ENCODE measurements at places on chromosomes 13 and 19. TPM values are rescaled to one million over a fixed set of nuclear protein-coding genes. Genes with fewer than 3 reads are reported as not detected.

Gene STOML3
- not detected for total RNA-seq

Gene BCL3
- 88.4 TPM for total RNA-seq

Gene ZNF880
- 0.36 TPM for total RNA-seq

Gene SIGLEC11
- not detected for total RNA-seq

Gene ACTMAP
- total RNA-seq: 19.0 TPM

Gene PNMA8B
- total RNA-seq: not detected

Gene PSG7
- 0.09 TPM for total RNA-seq

Gene DLL3
- total RNA-seq: 4.9 TPM

Gene LILRA6
- total RNA-seq: not detected

Gene PRSS57
- 0.09 TPM for total RNA-seq

Gene PSG11
- total RNA-seq: not detected

Gene FCAR
- total RNA-seq: not detected

Gene ADGRE1
- 5.4 TPM for total RNA-seq

Gene SYT5
- 4.7 TPM for total RNA-seq

Gene ZNF587
- total RNA-seq: 8.4 TPM

Gene FOXA3
- 1.0 TPM for total RNA-seq

Gene SLC1A6
- not detected for total RNA-seq

Gene LMTK3
- total RNA-seq: 4.6 TPM

All from A549 treated with DMSO at 1 μM for 4 hours (cell line).